ENCODE measurements at places on chromosomes 7 and 10. TPM values are rescaled to one million over a fixed set of nuclear protein-coding genes. Genes with fewer than 3 reads are reported as not detected.

DNA sequence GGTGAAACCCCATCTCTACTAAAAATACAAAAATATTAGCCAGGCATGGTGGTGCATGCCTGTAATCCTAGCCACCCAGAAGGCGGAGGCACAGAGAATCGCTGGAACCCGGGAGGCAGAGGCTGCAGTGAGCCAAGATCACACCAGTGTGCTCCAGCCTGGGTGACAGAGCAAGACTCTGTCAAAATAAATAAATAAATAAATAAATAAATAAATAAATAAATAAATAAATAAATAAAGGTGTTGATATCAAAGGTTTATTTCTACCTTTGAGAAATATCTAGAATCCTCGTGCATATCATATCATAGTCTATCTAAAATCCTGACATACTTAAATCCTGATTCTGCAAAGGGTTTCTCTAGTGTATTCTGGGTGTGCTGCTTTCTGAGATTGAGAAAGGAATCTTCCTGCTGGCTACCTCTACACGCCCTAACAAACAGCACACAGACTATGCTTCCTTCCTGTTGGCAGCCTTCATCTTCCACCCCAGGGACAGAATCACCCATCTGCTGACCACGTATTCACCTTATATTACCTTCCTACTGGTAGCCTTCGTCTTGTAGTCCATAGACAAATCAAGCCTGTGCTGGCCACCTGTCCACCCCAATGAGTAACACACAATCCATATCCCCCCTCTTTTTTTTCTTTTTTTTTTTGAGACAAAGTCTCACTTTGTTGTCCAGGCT lies 8.7 kb downstream of the ABLIM1 start:
- no peak for DNase-seq

- no peak for DNase-seq
Measured at GRCh38 chr7:78345293-78345911, 546.8 kb downstream of the PHTF2 start.

- no peak for DNase-seq
Measured at GRCh38 chr7:4000934-4001333, 681.2 kb upstream of the FOXK1 start.

GOLGA7B gene
- polyA plus RNA-seq, result 0.65 TPM

CD36 gene
- polyA plus RNA-seq, result 331 TPM

- no peak for DNase-seq
Measured at GRCh38 chr7:110541962-110542361, 549.0 kb upstream of the LRRN3 start.

DNA sequence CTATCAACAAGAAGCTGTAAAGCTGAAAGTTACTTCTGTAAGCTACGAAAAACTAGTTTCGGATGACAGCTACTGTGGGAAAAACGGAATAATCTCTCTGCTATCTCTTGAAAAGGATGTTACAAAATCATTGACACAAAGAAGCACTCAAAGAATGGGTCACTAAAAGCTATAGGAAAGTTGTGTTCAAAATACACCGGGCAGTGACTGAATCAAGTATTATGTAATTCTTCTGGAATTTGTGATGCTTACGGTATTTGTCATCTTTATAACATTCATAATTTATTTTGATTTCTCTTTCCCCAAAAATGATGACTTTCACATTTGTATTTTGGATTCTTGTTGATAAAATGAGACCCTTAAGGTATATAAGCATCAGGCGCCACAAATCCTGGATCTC lies 112.1 kb upstream of the KLF6 start:
- no peak for DNase-seq

DNA sequence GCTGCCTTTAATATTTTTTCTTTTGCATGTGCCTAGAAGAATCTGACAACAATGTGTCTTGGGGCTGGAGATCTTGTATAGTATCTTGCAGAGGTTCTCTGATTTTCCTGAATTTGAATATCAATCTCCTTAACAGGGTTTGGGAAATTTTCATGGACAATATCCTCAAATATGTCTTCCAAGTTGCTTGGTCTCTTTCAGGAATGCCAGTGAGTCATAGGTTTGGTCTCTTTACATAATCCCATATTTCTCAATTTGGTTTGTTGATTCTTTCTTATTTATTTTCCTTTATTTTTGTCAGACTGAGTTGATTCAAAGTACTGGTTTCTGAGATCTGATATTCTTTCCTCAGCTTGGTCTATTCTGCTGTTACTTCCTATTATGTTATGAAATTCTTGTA lies 208.7 kb upstream of the GLI3 start:
- DNase-seq, result no peak

DNA sequence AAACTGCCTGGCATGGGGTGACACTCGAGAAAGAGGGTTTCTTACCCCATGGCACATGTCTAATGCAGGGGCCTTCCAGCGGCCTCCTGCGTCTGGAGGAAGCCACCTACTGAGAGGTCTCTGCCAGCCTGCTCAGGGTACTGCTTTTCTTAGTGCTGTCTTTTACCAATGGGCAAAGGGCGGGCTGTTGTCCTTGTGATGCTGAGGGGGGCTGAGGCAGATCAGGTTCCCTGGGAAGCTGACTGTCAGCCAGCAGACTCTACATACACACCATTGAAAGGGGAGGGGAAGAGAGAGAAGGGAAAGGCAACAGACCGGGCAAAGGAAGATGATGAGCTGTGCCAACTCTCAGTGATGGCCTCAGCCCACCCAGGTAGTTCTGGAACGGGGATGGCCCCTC lies 48.7 kb downstream of the COL13A1 start:
- no peak for DNase-seq

DNA sequence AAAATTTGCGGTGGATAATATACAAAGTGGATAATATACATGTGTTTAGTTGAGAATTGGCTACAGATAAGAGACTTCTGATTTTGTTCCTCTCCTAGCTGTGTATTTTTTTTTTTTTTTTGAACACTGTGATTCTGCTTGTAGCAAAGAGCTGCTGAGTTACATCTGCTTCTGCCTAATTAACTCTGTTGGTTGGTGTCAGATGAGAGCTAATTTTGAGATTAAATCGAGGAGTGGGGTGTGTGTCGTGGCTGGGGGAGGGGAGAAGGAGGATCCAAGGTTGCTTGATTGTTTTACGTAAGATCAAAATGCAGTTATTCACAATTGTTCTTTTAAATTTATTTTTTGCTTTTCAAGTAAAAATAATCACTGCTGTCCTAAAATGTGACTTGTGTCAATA lies 11.3 kb downstream of the KAT6B start:
- DNase-seq, result no peak

DNA sequence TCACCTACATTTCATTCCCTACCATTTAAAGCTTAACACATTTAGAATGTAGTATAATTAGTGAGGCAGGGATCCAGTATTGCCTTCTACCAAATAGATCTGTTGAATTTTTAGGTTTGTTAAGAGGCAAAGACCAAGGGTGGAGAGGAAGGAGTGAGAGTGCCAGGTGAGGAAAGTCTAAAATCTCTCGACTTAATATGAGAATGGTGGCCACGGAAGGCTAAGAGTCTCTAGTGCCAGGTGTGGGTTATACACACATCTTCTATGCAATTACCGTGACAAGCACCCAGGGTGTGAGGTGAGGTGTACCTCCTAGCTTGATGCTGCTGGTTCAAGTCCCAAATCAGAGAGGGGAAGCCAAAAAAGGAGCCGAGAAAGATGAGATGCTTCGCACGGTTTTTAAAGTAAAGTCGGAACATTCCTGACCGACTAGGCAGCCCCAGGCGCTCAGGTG lies 439 bp downstream of the IQUB start:
- DNase-seq, result no peak

SEMA3C gene
- polyA plus RNA-seq, result 157 TPM

GRCh38 chr10:25852364-25852941 lies 81.6 kb upstream of the MYO3A start:
- DNase-seq, result no peak

- no peak for DNase-seq
Measured at GRCh38 chr7:116994611-116995010, 41.3 kb downstream of the ST7 start.

GRCh38 chr10:42769673-42770072 lies 12.9 kb upstream of the BMS1 start:
- no peak for DNase-seq

DNA sequence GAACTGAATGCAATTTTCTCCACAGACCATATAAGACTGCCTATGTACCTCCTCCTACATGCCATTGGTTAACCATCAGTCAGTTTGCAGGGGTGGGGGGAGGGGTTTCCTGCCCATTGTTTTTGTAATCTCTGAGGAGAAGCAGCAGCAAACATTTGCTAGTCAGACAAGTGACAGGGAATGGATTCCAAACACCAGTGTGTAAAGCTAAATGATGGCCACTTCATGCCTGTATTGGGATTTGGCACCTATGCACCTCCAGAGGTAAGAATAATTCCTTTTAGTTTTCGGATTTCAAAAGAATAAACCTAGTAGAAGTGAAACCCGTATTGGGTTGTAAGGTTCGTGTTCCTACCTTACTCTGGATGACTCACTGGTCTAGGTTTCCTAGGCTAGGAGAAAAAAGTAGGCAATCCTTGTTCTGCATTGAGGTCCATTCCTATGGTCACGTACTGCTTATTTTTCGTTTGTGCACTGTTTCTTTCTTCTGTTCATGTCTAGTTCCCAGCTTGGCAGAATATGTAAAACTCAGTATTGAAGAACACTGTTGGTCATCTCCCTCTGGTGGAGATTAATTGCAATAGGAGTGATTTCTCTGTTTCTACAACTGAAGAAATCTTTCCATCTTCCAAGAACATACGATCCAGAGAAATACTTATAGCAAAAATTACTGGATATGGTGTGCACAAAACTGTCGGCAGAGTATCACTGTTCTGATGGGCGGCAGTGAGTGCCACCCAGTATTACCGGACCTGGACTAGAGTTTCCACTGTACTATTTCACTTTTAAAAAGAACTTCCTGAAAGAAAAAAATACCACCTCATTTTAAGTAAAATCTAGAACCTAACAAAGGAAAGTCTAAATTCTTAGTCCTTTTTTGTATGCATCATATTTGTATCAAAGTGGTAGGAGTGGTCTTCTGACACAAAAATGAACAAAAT lies at the start of gene AKR1C3:
AKR1C3 (plus strand) TSS at position 150 of the 941 bp plus-strand sequence; CDS start at position 181, 31 bp downstream.
- DNase-seq, result peak; percentile 35

GRCh38 chr10:23414658-23415057 lies 24.2 kb upstream of the OTUD1 start:
- no peak for DNase-seq

PVRIG gene
- polyA plus RNA-seq, result 4.2 TPM

- DNase-seq, result no peak
Measured at GRCh38 chr7:5545222-5545914, 121.7 kb upstream of the TNRC18 start.

- no peak for DNase-seq
Measured at GRCh38 chr7:2754912-2755311, 66.9 kb downstream of the AMZ1 start.

- no peak for DNase-seq
Measured at GRCh38 chr7:159064121-159064815, 80.4 kb downstream of the VIPR2 start.

DNA sequence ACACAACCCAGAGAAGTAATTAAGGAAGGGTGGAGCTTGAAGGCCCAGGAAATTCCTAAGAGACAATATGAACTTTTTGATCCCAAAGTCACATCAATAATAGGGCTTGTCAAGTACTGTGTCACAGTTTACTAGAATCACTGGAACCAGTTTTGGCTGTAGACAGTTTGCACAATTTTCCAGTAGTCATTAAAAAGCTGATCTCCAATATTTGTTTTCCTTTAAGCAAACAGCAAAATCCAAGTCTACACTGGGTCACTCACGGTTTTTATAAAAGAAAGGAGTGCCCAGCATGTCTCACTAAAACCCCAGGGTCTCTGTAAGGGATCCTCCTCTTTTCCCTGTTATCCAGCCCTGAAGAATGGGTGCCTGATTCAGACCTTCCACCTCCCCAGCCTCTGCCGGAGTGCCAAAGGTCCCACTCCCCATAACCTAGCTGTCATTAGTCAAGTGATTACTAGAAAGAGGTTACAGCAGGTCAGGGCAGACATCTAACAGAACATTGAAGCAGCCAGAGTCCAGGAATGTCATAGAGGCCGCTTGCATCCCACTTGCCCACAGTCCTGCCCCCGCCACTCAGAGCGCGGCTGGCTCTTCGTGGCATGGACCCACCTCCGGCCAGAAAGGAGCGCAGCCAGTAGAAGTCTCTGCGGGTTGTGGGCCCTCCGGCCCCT lies 552 bp downstream of the SLC25A16 start:
- no peak for DNase-seq

ZCWPW1 gene
- not detected for polyA plus RNA-seq

LRRC72 gene
- polyA plus RNA-seq, result not detected

GRCh38 chr10:131363416-131363815 lies 51.9 kb upstream of the TCERG1L start:
- DNase-seq, result peak; percentile 7

DNA sequence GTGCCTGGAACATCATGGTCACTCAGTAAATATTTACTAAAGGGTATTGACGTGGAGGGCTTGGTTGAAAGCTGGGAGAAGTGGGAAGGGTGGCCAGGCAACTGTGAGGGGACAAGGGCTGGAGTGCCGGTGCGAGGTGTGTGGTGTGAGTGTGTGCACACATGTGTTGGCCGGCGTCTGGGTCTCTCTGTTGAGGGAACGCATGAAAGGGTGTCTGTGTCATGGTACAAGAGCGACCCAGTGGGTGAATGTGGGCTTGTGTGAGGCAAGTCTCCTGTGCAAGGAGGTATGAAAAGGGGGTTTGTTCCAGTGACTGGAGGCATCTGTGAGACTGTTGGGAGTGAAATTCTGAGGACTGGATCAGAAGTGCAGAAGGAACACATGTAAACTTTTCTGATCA lies 29.4 kb upstream of the UCMA start:
- DNase-seq, result no peak

GRCh38 chr10:73646598-73647041 lies 5.3 kb upstream of the MYOZ1 start:
- DNase-seq, result no peak

EBF3 gene
- polyA plus RNA-seq, result 71.8 TPM

FXYD4 gene
- polyA plus RNA-seq, result 0.93 TPM

GRCh38 chr10:100872034-100872791 lies 40.5 kb upstream of the SLF2 start:
- DNase-seq, result no peak

DNA sequence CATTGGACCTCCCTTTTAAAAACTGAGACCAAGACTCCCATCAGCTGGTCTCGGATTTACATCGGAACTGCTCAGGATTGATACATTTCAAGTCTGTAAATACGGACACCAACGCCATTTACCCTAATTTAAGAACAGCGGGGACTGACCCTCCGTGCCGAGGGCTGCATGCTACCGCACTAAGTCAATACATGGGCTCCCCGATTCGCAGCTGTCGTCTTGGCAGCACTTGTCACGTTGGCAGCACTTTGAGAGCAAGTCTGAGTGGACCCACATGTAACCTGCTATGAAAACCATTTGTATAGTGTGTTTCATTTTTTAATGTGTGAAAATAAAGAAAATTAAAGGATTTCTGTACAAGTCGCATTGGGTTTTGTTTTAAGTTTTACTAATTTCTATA lies 83.4 kb downstream of the EZH2 start:
- DNase-seq, result peak; percentile 27

LEP gene
- polyA plus RNA-seq, result 0.88 TPM

All from muscle of arm (tissue), 14 donors.